ENCODE measurements at places on chromosomes 5 and 9.

- DNase-seq, result no peak
Measured at GRCh38 chr9:78213712-78214111, 22.2 kb upstream of the CEP78 start.

DNA sequence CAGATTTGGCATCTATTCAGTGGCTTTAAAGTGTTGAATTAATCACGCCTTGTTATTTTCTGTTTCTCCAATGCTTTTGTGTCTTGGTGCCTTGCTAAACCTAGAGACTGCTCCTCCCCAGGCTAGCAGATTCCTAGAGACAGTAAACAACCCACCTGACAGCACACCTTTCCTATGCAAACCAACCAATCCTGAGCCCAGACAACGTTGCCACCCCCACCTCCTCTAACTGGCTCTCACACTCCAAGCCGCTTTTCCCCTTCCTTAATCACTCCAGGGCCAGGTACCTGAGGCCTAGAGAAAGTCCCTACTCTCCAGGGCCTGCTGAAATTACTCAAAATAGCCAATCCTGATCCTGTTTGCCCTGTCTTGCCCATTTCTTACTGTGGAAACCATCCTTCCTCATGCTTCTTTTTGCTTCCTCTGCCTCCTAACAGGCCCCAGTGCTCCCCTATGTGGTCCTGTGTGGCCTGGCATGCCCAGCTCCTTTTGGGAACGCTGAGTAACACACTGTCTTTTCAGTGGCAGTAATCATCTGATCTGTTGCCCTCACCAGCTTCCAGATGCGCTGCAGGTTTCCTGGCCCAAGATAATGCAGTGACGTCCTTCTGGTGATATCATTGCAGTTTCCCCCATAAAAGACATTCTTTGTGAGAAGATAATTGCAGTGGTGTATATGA lies 53.4 kb downstream of the GAS1 start:
- no peak for DNase-seq

DNA sequence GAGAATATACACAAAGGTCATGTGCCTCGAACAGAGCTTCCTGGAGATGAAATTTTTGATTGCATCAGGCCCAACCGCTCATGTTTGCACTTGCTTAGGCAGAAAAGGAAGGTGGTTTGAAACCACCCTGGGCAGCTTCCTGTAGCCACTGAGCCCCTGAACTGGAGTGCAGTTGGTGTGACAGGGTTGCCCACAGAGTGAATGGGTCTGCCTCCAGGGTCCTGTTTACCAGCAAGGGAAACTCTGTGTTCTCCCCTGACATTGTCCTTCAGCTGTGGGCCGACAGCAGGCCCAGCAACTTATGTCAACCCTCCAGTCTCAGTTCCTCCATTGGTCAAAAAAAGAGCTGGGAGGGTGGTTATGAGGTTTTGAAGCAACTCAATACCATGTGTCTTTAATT lies 289.6 kb downstream of the KIF4B start:
- DNase-seq, result no peak

DNA sequence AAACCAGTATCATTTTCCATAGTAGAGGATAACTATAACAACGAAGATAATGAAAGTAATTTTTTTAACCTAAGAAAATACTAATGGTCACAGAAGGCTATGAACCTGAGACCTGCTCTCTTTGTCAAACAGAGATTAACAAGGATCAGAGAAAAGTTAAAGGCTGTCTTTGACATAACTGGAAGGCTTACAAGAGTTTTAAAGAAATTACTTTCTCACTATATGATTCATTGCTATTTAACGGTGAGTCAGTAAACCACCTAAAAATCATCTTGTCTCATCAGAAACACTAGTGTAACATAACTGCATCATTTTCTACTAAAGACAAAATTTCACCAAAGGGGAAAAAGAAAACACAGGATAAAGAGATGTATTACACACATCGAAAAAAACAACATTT lies 19.3 kb downstream of the MLANA start:
- no peak for DNase-seq

DNA sequence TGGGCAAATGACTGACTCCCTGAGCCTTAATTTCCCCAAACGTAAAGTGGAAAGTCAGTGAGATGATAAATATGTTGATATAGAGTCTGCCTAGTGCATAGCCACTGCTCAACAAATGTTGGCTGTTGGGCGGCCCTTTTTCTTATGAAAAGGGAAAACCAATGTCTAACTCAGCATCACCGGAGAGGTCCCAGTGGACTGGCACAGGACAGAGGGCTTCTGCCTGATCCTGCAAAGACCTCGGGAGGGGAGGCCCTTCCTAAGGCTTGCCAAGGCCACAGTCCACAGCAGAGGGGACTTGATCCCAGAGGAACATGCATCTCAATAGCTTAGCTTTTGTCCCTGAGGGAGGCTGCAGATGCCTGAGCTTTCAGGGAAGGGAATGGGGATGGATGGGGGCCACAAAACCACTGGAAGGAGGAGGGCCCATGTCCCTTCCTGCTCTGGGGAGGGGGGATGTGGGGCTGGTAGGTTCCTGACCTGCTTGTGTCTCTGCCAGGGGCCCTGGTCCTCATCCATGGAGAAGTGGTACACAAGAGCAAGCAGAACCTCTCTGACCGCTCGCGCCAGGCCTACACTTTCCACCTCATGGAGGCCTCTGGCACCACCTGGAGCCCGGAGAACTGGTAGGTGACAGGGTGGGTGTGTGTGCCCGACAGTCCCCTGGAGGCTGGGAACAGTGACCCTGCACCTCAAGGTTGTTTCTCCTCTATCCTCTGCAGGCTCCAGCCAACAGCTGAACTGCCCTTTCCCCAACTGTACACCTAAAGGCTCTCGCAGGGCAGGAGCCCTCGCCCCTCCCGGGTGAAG lies 6.3 kb downstream of the DOLK start:
- DNase-seq, result no peak

DNA sequence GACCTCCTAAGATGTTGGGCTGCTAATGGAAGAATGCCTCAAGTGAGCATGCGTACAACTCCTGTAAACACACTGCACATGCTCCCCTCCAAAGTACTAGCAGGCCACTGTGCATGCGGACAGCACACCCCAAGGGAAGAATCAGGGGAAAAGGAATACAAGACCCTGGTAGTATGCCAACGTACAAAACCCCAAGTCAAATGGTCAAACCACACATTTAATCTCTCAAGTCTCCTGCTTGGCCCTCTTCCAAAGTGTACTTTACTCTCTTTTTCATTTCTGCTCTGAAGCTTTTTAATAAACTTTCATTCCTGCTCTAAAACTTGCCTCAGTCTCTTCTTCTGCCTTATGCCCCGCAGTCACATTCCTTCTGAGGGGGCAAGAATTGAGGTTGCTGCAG lies 466.4 kb downstream of the DMRTA1 start:
- DNase-seq, result no peak

GRCh38 chr5:36402512-36402906 lies 100.8 kb upstream of the RANBP3L start:
- DNase-seq, result no peak

DNA sequence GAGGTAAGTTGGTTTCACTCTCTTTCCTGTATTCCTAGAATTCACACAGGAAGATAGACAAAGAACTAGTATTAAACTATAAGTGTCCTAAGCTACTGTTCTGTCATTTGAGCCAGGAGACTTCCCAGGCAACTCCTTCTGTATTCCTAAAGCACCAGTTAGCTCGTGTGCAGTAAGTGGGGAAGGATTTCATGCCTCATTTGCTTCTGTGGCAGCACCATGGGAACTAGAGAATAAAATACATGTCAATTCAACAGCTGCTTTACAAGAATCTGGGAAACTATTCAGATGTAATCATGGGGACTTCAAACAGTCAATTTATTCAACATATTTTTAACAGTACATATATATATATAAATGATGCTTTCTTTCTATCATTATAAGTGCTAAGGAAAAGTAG lies 762.3 kb downstream of the PRELID2 start:
- no peak for DNase-seq

- DNase-seq, result no peak
Measured at GRCh38 chr5:36607114-36607571, 737 bp downstream of the SLC1A3 start.

DNA sequence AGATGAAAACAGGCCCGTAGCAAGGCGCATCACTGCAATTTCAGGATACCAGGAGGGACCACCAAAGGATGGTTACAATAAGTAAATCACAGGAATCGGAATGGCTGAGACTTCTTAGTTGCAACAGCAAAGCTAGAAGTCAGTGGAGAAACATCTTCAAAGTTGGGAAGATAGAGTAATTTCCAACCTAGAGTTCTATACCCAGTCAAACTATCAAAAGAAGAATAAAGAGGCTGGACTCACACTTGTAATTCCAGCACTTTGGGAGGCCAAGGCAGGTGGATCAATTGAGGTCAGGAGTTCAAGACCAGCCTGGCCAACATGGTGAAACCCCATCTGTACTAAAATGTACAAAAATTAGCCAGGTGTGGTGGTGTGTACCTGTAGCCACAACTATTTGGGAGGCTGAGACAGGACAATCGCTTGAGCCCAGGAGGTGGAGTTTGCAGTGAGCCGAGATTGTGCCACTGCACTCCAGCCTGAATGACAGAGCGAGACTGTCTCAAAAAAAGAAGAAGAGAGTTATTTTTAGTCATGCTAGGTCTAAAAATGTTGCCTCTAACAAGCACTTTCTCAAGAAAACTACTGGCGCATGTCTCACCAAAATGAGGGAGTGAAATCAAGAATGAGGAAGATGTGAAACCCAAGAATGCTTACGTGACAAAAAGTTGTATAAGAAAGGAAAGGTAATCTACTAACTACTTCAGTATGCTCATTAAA lies 267.7 kb downstream of the DENND1A start:
- no peak for DNase-seq

- DNase-seq, result no peak
Measured at GRCh38 chr5:8807636-8808035, 738.2 kb downstream of the SEMA5A start.

- DNase-seq, result no peak
Measured at GRCh38 chr9:95581900-95582299, 65.1 kb upstream of the PTCH1 start.

DNA sequence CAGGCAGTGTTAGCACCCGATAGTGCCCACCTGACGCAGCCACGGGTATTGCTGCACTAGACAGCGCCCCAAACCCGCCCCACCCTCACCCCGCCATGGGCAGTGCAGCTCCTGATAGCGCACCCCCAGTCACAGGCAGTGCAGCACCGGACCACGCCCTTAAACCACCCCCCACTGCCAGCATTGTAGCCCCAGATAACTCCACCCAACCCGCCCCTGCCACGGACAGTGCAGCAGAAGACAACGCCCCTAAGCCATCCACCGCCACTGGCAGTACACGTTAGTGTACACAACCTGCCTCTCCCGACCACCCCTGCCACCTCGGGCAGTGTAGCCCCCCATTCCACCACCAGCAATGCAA lies 825 bp upstream of the PCAT7 start:
- no peak for DNase-seq

DNA sequence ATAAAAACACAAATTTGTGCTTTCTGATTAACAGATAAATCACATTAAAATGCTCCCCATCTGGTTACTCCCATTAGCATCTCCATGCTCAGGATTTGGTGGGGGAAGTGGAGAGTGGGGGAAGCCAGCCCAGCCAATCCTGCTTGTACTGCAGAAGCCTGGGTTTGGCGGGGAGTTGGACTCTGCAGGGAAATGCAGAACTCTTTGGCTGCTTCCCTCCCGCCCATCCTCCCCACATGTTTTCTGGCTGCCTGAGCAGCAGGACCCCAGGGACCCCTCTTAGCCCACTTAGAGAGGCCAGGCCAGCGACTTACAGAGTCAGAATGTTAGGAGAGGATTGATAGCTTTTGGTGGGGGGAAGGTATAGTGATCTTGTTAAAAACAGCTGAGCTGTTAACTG lies 59.5 kb upstream of the FOXI1 start:
- DNase-seq, result no peak

GRCh38 chr5:15596936-15597335 lies 97.0 kb downstream of the FBXL7 start:
- DNase-seq, result no peak

DNA sequence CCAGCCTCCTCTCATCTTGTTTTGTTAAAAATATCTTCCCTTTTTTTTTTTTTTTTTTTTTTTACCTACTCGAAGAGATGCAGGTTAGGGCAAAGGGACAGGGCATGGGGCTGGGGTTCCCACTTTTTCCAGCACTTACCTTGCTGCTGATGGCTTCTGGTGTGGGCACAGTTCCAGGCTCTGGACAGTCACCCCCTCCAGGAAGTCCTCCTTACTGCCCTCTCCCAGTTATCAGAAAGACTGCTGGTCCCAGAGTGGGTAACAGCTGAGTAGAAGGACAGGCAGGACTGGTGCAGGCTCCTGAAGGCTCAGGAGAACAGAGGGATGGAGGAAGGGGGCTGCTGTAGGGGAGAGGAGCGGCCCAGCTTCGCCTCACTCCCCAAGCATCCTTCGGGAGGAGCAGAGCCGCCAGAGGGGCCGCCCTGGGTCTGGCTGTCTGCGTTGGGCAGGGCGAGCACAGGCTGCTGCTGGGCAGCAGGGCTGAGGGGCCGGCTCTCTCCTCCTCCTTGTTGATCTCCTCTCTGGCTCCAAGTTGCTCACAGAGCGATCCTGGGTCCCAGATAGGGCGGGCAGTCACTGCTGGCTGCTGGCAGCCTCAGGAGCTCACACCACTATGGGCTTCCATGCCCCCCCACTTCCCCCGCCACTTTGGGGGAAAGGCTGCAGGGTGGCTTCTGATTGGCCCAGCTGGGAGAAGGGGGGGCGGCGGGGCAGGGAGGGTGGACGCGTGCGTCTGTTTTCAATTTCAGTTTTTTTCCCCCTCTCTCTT lies at the start of gene PDGFRB:
PDGFRB (minus strand) TSS at position 588 of the 769 bp plus-strand sequence. CDS start 18,798 bp downstream, outside the sequence.
- DNase-seq, result no peak

DNA sequence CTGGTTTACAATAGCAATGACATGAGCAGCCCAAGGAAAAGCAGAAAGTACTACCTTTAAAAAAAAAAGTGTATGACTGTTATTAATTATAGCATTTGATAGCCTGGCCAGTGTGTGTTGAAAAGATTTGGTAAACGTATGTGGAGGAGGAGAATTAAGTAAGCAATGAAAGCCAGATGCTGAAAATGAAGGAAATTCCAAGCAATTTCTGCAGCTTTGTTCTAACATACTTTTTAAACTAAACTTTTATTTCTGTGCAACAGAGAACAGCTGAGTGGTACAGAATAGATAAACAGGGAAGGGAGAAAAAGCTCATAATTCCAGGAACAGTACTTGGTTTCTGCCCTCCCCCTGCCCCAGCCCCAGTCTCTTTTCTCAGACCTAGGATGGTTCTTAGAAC lies 252.6 kb downstream of the ADAMTSL1 start:
- DNase-seq, result no peak

DNA sequence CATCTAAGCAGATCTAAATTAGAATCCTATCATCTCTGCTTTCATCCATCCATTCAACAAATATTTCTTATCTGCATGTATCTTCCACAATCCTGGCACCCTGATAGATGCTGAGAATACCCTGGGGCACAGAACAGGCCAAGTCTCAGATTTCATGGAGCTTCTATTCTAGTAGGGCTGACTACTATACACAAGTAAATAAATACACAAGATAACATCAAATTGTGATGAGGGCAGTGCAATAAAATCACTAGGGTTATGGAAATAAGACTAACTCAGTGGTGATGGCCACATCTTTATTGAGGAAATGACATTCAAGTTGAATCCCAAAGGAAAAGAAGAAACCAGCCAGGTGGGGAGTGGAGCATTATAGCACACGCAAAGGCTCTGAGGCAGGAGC lies 138.4 kb upstream of the GLRA1 start:
- DNase-seq, result no peak

All from cortex of kidney (tissue), 1 donor.